Activated naive CD4-positive, alpha-beta T cell treated with anti-CD3 and anti-CD28 coated beads, Interleukin-2, amount 50 U/mL, for 16 hours (primary cell): ENCODE measurements at places on chromosomes 13 and 19.

DNA sequence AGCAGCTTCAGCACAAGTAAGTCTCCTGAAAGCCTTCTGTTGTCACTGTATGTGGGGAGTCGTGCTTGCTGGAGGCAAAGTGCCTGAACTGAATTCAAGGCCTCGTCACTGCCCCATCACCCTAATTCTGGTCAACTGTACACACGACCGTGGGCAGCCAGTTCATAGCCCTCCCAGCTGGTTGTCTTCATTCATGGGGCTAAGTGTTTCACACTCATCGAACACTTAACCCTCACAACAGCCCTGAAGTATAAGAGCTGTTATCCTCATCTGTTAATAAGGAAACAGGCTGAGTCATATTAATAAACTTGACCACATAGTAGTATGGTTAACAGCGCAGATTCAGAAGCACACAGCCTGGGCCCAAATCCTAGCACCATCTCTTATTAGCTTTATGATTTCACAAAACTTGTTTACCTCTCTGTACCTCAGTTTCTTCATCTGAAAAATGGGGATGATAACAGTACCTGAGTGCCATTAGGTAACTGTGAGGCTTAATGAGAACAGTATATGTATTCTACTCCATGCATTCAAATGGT, 66.7 kb downstream of the CDADC1 start:
- no peak for DNase-seq

DNA sequence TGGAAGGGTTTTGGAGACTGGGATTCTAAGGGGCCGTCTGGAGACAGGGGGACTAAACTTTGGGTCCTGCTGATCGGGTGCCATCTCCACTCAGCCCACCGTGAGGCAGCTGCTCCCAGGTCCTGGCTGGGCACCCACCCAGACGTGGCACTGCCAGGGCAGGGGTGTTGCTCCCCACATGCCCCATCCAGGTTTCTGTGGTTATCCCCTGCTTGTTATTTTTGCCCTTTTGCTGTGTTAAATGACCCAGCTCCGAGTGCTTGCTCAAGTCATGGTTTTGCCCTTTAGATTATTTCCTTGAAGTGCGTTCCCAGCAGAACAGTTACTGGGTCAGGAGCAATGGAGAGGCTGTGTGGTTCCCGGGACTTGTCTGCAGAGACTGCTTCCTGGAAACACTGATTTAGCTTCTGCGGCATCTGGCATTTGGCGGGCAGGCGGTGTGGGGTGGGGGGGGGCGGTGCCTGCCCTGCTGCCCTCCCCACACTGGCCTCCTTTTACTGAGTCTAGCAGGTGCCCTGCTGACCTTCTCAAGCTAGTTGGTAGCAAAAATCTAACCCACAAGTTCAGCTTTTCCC, 1.9 kb downstream of the RAB11B start:
- DNase-seq, result no peak

DNA sequence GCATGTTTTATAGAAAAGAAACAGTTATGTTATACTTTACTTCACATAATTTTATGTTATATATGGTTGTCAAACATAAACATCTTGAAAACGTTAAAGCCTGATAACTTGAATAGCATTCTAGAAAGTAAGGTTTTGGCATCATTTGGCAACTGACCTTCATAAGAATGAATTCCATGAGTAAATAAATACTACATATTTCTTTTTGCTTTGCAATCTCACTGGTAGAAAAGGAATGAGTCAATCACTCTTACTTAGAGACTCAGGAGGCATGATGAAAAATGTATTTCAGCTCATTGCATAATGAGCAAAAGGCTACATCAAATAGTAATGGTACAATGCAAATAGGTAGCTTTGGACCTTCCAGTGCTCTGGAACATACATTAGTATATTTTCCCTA, 1381.9 kb downstream of the EFNB2 start:
- no peak for DNase-seq

DNA sequence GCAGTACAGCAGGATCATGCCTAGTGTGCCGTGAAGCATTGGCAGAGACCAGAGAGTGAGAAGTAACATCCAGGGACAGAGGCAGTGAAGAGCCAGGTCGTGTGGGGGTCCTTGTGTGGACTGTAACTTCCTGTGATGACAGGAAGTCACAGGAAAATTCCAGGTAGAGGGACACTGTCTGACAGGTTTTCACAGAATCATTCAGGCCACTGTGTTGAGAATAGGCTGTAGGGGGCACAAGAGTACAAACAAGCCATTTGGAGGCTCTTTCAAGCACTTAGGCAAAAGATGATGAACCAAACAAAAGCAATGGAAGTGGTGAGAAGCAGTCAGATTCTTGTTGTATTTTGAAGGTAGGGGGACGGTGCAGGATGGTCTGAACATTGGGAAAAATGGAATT, 46.4 kb downstream of the N4BP2L1 start:
- DNase-seq, result no peak

DNA sequence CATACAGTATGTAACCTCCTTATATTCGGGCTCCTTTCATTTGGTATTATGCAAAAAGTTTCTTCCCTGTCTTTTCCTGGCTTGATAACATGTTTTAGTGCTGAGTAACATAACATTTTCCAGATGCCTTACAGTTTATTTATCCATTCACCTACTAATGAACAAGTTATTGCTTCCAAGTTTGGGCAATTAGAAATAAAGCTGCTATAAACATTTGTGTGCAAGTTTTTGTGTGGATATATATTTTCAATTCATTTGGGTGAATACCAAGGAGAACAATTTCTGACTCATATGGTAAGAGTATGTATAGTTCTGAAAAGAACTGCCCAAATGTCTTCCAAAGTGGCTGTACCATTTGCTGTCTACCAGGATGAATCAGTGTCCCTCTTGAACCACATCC, 360.9 kb downstream of the PCDH17 start:
- DNase-seq, result no peak

GRCh38 chr19:53332484-53332883, 1.1 kb upstream of the ZNF845 start:
- DNase-seq, result no peak

DNA sequence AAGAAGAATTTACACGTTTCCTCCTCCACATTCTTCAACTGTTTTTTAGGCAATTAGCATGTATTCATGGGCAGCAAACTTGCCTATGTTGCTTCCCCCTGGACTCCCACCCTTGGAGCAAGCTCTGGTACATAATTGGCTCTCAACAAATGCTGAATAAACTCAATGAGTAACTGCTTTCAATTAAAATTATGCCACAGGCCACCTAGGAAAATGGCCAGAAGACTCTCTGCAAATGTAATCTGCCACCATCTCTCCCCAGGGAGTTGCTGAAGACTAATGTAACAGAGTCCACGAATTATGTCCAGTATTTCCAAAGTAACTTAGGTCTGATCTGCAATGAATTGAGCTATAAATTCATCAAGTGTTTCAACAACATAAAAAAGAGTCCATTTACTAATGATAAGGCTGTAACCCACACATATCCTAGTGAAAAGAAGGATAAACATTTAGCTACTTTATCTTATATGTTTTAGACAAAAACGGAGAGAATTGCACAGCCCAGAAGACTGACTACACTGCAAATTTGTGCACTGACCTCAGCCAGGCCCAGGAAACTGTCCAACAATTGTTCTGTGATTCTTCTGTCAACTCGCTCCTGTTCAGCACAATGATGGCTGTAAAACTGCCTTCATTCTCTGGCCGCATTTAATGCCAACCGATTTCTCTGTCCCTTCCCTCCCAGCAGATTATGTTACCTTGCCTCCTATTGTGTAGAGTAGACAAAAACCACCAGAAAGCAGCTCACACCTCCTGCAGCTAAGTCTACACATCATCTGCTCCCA, 808.6 kb upstream of the ARGLU1 start:
- DNase-seq, result no peak

DNA sequence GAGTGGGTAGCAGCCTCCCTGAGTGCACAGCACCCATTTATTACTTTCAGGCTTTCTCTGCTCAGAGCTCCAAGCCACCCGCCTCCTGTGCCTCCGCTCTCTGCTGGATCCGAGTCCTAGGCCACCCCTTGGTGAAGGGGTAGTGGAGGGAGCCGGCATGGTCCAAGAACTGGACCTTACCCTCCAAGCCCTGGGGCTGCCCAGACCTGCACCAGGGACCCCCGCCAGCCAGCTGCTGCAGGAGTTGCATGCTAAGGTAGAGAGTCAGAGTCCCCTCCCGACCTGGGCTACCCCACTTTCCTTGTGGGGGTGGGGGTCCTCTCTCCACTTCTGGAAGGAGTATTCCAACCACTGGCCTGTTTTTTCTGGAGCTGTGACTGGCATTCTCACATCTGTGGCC, 2.0 kb downstream of the FAM98C start:
- no peak for DNase-seq

DNA sequence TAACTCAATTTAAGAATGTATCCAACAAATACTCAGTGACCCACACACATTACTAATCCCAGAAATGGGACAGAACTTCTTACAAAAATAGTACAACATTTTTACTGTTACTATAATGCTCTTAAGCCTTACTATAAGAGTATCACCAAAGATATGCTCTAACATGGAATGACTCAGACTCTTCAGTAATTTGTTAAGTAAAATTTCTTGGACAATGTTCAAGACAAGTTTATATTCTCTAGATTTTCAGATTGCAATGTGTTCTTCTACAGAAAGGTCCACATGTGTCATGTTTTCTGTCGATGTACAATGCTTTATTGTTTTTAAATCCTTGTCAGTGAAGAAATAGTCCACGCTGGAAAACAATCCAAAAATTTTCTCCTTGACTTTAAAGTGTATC, 66.3 kb upstream of the RFXAP start:
- no peak for DNase-seq

DNA sequence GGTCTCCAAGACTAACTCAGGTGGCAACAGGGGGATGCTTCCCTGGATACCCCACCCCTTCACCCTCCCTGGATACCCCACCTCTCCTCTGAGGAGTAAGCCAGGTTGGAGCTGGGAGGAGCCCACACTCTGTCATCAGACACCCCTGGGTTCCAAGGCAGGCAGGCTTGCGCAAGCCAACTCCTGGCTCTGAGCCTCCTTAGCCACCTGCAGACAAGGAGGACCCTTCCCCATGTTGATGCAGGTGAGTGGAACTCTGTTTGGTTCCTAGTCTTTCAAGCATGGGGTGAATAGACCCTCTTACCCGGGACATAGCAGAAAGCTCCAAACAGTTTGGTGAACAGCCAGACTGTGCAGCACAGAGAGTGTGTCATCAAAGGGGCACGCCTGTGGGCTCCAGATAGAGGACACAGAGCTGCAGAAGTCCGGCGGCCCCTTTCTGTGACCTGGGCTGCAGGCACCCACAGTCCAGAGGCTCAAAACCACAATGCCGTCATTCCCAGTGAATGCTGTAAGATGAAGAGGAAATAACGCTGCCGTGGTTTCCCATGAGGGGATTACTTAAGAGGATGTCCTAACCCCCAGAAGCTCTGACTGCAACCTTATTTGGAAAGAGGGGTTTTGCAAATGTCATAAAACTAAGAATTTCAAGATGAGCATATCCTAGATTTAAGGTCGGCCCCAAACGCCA, 12.1 kb upstream of the HAS1 start:
- no peak for DNase-seq

- no peak for DNase-seq
Observed at GRCh38 chr13:99926014-99926731, 45.4 kb downstream of the ZIC5 start.

DNA sequence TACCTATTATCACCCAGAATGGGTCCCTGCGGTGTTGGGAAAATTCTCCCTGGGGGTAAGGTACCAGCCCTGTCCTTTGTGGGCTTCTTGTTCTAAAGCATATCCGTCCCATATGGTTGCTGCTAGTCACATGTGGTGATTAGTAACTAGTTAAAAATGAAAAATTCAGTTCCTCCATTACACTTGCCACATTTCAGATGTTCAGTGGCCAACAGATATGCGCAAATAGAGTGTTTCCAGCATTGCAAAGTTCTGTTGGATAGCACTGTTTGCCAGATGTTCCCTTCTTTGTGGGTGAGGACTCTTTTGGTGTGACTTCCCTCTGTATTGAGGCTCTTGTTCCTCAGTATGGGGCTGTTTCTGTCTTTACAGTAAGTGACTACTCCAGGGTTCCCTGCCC, 3.8 kb downstream of the CNOT3 start:
- DNase-seq, result no peak

GRCh38 chr13:24742294-24742693, 21.7 kb upstream of the RNF17 start:
- DNase-seq, result no peak

GRCh38 chr19:40225440-40226305, 816 bp downstream of the CCNP start:
- DNase-seq, result no peak
